ENCODE measurements at places on chromosomes 7 and 10.

DNA sequence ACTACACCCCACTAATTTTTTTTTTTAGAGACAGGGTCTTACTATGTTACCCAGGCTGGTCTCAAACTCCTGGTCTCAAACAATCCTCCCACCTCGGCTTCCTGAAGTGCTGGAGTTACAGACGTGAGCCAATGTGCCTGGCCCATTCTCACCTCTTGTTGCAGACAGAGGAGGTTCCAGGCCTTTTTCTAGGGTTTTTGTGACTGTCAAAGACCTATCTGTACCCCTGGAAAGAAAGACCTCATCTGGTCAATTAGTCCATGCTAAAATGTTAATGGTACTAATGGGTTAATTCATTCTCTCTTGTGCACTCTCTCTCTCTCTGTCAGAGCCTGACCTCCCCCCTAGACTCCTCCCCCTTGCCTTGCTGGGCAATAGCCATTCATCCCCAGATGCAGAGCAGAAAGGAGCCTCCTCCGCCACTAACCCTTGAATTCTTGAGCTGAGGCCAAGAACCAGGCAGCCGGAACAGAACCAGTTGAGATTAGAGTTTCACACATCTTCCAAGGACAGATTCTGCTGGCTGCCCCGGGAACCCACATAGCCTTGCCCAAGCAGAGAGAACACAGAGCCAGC is 209.7 kb downstream of the SKIDA1 start:
- no peak for DNase-seq

DNA sequence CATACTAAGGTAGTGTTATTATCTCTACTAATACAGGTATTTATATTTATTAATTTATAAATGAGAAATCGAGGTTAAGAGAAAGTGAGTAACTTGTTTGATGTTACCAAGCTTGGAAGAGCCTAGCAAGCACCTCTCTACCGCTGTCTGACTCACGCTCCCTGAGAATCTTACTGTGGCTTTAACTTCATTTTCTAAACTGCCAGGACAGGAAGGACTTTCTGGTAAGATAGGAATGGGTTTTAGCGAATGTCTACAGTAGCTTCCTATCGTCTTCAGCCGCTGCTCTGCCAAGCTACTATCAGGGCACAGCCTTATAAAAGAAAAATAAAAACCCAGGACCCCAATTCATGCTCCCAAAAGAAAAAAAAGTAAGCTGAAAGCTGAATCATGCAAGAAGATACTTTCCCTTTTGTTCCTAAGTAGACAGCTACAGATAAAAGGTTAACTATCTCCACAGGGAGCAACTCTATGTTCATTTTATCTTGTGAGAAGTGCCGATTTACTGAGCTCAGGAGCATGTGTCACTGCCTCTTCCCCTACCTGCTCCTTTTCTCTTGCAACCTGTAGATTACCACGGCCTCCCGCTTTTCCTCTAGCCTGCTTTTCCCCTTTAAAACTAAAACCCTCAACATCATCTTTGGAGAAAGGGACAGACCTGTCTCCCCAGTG is 60.2 kb downstream of the THNSL1 start:
- DNase-seq, result no peak

DNA sequence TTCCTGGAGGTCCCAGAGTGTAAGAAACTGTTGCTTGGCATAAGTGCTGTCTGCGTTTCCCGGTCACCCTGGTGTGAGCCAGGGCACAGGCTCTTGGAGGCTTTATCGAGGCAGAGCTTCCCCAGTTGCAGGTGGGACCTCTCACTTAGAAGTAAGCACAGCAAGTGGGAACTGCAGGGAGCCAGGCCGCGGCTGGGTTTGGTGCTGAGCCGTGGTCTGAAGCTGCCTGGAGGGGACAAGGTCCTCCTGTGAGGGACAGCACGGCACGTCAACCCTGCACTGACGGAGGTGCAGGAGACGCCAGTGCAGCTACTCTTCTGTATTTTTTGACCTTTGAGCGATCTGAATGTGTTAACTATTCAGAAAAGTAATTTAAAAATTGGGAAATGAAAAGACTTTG is 55.8 kb upstream of the PFKFB3 start:
- DNase-seq, result no peak

DNA sequence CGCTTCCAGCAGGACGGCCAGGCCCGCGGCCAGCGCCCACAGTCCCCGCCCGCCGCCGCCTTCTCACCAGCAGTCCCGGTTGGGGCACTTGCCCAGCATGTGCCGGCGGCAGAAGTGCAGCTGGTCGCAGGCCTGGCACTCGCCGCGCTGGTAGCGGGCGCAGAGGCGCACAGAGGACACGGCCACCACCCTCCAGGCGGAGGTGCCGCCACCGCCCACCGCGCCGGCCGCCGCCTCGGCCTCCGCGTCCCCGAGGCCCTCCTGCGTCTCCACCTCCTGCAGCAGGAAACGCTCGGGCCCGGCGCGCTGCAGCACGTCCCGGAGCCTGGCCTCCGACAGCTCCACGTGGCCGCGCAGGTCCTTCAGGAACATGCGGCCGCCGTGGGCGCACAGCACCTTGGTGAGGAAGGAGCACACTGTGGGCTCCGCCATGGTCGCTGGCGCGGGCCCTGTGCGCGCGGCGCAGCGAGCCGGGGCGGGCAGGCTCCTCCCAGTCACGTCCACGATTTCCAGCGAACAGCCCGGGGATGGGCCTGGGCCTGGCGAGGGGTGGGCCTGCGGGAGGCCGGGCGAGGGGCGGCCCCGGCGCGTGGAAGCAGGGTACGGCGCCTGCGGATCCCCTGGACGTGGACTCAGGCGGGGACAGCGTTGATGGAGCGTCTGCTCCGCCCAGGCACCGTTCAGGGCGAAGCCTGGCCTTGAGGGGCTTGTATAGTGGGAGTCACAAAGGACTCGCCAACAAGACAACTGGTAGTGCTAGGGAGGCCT is at the start of gene ZC3HAV1L:
TSS of gene ZC3HAV1L (minus strand) at position 457 of the 768 bp plus-strand sequence. CDS start at position 432, 25 bp downstream.
- peak; percentile 51 for DNase-seq

DNA sequence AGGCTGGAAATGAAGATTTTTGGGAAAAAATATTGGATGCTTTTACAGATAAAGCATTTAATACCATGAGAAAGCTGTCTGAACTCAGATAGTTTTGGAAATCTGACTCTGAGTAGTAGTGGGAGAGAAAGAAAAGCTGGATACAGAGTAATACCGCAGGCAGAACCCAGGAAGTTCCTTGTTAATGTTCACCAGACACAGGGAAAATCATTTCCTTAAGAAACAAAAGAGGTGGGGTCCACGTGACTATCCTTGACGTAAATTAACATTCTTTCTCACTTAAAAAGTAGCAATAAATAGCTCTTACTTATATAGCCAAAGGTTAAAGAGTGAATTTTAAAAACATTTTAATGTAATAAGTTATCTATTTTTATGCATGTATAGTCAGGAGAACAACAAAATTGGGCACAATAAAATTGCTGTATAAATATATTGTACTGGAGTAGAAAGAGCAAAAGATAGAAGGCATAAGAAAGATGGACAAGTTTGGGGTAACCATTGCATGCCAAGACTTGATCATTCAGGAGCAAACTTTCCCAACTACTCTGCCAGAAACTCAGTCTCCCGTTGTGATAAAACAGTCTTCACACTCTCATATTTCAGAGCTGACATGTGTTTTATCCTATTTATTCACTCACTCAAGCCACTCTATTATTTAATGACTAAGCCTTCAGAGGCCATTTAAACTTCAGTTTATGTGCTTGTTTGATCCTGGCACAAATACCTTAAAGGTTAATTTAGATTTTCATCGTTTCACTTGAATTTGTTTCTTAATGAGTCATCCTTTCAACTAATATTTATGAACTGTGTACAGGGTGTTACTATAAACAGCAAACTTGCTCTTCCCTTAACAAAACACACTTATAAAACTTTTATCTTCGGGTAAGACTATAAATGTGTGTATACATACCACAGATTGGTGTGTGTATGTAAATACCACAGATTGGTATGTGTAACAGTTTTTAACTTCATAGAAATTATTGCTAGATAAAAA is 143.1 kb downstream of the GNAI1 start:
- no peak for DNase-seq

Measured in activated CD4-positive, CD25-positive, alpha-beta regulatory T cell treated with anti-CD3 and anti-CD28 coated beads, Interleukin-2, amount 50 U/mL, for 72 hours (primary cell).